ENCODE measurements at places on chromosomes 16 and 17. TPM values are rescaled to one million over a fixed set of nuclear protein-coding genes. Genes with fewer than 3 reads are reported as not detected.
A peak's percentile ranks its signal among the peaks of the same experiment; 100 is the strongest.

The MMP25 gene
- 0.02 TPM for polyA plus RNA-seq

The MT2A gene
- polyA plus RNA-seq = 225 TPM

The AGRP gene
- not detected for polyA plus RNA-seq

The PRRT2 gene
- polyA plus RNA-seq = 1.3 TPM

The SEPTIN1 gene
- 0.17 TPM for polyA plus RNA-seq

The ADAM11 gene
- 0.18 TPM for polyA plus RNA-seq

The ZNF830 gene
- polyA plus RNA-seq = 12.1 TPM

The MT1A gene
- 4.8 TPM for polyA plus RNA-seq

The MYH1 gene
- polyA plus RNA-seq = not detected

The CSH1 gene
- polyA plus RNA-seq = not detected

The SLC7A6OS gene
- 10.0 TPM for polyA plus RNA-seq

GRCh38 chr16:86403541-86404163, 106.7 kb upstream of the FOXF1 start:
- no peak for DNase-seq

- no peak for DNase-seq
Measured at GRCh38 chr16:14104066-14104465, 32.9 kb downstream of the MRTFB start.

GRCh38 chr16:80744856-80745255, 59.5 kb downstream of the CDYL2 start:
- DNase-seq = no peak

GRCh38 chr17:59124665-59125064, 18.0 kb upstream of the TRIM37 start:
- DNase-seq = no peak

DNA sequence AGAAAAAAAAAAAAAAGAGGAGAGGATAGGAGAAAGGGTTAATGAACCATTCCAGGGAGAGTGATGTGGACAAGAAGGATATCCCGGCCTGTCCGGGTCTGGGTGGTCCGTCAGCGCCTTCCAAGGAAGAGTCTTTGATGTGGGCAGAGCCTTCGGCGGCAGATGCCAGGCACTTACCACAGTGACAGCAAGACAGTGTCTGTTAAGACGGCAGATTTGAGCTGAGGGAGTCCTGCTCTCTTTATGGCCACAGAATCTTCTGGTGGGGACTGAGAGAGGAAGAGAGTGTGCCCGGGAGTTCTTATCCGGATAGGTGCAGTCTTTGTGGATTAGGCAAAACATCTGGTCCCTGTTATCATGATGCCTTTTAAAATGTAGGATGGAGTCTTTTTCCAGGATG, 95.2 kb downstream of the ZDHHC7 start:
- no peak for DNase-seq

DNA sequence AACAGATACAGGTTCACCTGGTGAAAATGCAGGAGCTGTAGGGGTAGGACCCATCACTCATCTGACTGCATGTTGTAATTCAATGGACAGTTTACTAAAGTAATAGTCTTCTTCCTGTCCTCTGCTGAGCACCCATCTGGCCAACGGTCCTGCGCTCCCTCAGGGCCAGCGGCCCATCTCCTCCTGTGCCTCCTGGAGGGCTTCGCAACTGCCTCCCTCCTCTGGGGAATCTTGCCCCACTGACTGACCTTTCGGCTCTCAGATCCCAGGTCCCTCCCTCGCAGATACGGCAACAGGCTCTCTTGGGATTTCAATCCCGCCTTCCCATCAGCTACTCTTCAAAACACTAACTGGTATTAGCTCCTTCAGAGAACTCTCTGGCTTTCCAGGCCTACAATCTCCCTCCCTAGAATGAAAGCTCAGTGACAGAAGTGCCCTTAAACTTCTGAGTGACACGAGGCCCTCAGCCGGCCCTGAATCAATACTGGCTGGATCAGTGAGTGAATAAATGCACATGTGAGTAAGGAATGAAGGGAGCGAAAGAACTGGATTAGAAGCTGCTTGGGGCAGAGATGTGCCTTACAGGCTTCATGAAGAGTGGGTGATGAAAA, 1.3 kb downstream of the PEMT start:
- DNase-seq = no peak

GRCh38 chr17:4965311-4965986, 2.2 kb downstream of the SPAG7 start:
- DNase-seq = no peak

DNA sequence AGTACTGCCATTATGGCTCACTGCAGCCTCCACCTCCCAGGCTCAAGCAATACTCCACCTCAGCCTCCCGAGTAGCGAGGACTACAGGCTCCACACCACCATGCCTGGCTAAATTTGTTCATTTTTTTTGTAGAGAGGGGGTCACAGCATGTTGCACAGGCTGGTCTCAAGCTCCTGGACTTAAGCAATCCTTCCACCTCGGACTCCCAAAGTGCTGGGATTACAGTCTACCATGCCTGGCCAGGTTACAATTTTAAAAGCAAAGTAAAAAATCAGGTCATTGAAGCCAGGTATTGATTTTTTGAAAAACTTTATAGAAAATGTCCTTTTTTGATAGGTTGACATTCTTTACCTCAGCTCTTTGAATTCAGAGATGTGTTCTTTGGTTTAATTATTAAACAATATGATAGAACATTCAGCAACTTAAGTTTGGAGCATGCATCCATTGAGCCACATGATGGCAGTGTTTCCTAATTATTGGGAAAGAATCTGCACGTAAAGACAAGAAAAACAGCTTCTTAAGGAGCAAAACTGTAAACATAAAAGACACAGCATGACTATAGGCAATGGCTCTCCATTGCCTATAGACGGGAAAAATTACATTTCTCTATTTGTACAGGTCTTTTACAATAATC, 1.7 kb upstream of the SLC16A11 start:
- DNase-seq = peak; percentile 71

DNA sequence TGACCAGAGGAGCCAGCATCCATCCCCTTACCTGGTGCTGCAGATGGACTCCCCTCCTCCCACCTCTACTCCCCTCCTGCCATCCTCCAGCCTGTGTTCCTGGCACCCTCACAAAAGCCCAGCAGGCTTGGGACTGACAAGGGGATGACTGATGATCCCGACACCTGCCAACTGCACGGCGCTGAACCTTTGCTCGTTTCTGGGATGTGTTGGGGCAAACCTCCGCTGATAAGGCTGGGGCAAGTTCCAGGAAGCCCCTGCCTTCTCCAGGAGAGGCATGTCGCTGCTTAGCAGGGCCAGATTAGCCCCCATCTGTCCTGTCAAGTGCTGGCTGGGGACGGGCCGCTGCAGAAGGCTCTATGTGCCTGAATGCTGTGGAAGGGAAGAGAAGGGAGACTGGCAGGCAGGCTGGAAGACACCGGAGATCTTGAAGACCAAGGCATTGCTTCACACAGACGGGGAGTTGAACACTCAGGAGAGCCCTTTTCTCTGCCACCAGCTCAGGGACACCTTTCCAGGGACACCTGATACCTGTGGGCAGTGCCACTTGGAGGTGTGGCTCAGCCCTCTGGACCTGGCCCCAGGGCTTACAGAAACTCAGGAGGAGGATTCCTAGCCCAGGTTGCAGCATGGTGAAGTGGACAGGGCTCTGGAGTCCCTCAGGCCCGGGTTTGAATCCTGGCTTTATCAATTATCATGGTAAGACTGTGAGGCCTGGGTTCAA, 973 bp upstream of the KRT15 start:
- DNase-seq = no peak

DNA sequence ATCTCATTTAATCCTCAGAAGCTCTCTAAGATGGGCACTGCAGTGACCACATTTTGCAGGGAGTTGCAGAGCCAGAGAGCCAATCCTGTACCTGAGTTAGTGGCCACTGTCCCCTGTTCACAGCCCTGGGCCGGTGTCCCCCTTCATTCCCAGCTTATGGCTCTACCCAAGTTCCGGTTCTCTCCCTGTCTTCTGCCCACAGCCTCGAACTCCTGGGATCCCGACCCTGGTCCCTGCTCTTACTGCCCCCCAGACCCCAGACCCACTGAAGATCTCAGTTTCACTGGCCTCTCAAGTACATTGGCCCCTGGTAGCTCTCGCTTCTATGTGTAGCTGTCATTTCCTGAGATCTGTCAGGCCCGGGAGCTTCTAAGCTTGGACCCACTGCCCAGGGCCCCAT, 12.2 kb downstream of the ASGR2 start:
- no peak for DNase-seq

GRCh38 chr17:80114758-80115157, 13.4 kb downstream of the GAA start:
- DNase-seq = no peak

GRCh38 chr16:89672177-89672941, 14.1 kb upstream of the CDK10 start:
- no peak for DNase-seq

GRCh38 chr17:74373838-74374606, 6.7 kb downstream of the GPR142 start:
- DNase-seq = no peak

DNA sequence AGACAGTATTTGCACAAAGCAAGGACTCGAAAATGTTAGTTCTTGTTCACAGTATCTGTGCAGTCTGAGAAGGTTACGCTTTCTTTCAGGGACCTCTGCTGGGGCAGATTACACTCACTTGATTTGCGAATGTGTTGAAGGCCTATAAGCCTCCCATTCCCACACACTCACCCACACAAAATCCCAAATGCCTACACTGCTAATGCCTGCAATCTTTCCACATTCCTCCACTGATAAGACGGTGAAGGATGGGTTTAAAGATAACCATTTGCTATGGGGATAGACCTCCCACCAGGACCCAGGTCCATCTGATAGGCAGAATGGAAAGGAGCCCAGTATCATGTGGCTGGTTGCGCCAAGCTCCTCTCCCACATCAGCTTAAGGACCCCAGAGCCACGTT, 394.9 kb upstream of the SALL1 start:
- DNase-seq = no peak

DNA sequence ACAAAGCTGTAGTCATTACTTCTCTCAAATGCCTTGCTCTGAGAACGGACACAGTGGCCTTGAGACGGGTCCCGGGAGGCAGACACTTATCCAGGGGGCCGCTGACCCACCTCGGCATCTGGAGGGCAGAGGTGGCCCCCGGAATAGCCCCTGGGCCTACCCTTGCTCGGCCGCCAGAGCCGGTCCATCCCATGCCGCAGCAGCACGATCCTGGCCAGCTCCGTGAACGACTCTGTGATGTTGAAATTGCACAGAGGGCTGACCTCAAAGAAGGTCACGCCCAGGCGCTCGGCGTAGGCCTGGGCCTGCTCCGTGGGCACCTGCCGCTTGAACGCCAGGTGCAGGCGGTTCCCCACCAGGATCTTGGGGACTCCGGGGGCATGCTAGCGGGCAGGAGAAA, 10.1 kb upstream of the WDR45B start:
- DNase-seq = no peak

DNA sequence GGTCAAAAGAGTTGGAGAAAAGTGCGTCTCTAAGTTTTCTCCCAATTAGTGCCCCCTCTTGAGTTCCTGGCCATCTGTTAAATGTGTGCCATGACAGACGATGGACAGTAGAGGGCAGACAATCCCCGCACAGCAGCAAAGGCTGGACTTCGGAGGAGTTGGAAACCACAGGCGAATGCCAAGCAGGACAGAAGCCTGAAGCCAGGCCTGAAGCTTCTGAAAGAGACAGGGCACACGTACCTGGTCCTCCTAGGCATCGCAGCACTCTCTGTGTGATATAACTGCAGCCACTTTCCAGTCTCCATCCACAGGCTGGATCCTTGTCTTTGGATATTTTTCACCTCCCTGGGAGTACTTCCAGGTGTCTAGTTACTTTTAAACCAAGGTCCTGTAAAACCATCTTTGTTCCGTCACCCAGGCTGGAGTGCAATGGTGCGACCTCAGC, 14.5 kb downstream of the C17orf100 start:
- DNase-seq = peak; percentile 84

GRCh38 chr17:29839656-29840055, 90.4 kb downstream of the SSH2 start:
- DNase-seq = no peak

- no peak for DNase-seq
Measured at GRCh38 chr17:66032082-66032712, 159.7 kb downstream of the CEP112 start.

- DNase-seq = no peak
Measured at GRCh38 chr16:62966626-62967025, 930.4 kb upstream of the CDH8 start.

DNA sequence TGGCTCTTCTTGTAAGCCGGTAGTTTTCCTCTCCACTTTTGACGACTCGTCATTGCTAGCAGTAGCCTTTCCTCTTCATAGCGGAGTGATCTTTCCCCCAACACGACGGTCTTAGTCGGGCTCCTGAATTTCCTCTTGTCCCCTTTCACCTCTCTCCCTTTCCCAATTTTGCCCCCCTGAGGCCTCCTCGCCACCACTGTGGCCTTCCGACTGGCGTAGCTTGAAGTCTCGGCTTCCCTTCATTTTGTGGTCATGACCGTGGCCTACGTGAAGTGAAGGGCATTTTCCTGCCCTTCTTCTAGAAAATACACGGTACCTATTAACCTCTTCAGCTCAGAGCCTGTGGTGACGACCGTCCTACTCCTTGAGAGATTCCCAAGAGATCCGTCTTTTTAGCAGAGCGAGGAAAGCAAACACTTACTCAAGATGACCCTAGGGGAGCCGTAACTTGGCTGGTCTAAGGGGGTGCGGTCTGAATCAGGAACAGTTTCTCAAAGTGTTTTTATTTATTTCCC, 787 bp downstream of the PRKAR1A start:
- DNase-seq = peak; percentile 43

GRCh38 chr17:50184064-50184463, 17.4 kb downstream of the COL1A1 start:
- DNase-seq = peak; percentile 41

DNA sequence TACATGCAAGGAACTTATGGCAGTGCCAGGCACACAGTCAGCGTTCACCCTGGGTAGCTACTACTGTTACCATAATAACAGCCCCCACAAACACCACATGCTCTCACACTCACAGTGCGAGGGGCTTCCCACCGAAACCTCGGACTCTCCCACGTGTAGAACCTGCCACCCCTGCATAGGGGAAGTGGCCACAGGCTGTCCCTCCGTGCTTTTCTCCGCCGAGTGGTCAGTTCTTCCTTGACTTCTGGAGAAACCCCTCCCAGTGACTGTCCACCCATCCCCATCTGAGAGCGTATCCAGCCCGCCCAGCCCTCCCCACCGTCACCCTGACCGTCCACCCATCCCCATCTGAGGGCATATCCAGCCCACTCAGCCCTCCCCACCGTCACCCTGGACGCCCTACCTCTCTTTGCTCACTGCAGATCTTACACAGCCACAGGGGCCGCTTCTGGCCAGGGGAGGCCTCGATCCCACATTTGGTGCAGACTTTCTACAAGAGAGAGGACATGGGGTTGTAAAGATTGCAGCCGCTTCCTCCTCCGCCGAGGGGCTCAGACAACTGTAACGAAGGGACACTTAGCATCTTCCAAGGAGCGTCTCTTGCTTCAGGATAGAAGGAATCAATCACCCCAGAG, 71.1 kb downstream of the RPH3AL start:
- DNase-seq = no peak

- DNase-seq = peak; percentile 67
Measured at GRCh38 chr16:23679274-23679985, 741 bp downstream of the PLK1 start.

GRCh38 chr16:66399031-66399430, 28.1 kb upstream of the BEAN1 start:
- peak; percentile 18 for DNase-seq

DNA sequence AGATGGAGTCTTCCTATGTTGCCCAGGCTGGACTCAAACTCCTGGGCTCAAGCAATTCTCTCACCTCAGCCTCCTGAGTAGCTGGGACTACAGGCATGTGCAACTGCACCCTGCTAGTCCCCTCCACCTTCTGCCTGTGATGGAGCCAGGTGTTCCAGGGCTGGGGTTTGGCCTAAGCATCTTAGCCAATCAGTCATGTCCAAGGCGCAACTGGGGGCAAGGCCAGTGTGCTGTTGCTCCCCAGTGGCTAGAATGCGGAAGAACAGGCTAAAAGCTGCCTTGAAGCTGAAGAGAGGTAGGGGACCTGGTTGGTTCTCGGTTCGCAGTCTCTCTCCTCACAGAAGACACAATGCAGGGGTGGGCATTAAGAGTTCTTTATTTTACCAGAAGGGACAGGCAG, 18.6 kb downstream of the FLOT2 start:
- peak; percentile 44 for DNase-seq

Data from fibroblast of lung (primary cell).